ENCODE measurements at places on chromosomes 5 and 9.
A peak's percentile ranks its signal among the peaks of the same experiment; 100 is the strongest.

DNA sequence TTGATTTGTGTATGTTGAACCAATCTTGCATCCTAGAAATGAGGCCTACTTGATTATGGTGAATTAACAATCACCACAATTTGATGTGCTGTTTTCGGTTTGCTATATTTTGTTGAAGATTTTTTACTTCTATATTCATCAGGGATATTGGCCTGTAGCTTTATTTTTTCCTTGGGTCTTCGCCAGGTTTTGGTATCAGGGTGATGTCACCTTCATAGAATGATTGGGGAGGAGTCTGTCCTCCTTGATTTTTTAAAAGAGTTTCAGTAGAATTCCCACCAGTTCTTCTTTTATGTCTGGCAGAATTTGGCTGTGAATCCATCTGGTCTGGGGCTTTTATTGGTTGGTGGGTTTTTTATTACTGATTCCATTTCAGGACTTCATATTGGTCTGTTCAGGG is 115.2 kb downstream of the CPLANE1 start:
- no peak for DNase-seq

DNA sequence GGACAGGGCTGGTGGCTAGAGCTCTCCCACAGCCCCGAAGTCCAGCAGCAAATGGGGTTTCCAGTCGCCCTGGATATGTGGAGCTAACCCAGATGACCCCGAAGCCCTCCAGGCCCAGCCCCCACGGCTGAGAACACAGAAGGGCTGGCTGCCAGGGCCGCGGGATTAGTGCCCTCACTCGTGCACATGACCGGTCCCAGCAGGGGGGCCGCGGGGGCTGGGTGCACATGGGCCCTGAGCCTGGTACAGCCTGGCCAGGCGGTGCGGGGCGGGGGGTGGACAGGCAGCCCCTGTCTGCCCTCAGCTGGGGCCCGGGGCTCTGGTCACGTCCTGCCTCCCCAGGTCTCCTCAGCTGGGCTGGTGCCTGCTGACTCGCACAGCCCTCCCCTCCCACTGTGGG is 5.9 kb downstream of the SSNA1 start:
- no peak for DNase-seq

- DNase-seq, result no peak
Measured at GRCh38 chr5:125798307-125798706, 624.9 kb upstream of the GRAMD2B start.

- no peak for DNase-seq
Measured at GRCh38 chr5:131854134-131854533, 57.3 kb upstream of the FNIP1 start.

DNA sequence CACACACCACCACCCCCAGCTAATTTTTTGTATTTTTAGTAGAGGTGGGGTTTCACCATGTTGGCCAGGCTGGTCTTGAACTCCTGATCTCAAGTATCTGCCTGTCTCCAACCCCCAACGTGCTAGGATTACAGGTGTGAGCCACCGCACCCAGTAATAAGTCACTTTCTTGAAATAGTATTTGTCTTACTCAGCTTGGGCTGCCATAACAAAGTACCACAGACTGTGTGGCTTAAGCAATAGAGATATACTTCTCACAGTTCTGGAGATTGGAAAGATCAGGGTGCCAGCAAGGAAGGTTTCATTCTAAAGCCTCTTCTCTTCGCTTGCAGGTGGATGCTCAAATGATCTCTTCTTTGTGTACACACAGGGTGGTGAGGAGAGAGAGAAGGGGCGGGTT is 99.8 kb downstream of the ARRDC3 start:
- DNase-seq, result peak; percentile 20

- no peak for DNase-seq
Measured at GRCh38 chr5:1272201-1272600, 22.7 kb downstream of the TERT start.

- DNase-seq, result peak; percentile 35
Measured at GRCh38 chr9:128072144-128073021, 4.4 kb downstream of the SLC25A25 start.

GRCh38 chr9:95611354-95611753 is 94.6 kb upstream of the PTCH1 start:
- DNase-seq, result no peak

DNA sequence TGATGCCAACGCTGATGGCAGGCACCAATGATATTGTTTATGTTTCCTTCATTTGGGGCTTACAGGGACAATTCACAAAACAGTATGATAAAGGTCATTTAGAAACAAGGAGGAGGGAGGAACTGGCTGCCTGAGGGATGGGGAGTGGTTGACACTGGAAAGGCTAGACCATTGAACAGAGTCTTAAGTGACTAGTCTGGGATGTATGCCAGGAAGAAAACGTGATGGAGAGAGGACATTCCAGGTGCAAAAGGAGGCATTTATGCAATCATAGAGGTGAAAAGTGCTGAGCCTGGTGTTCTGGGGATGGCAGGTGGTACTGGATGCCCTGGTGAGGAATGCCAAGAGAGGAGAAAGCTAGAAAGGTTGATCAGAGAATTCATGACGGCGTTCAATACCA is 153.4 kb downstream of the ZNF462 start:
- DNase-seq, result no peak

GRCh38 chr5:56161927-56162326 is 71.2 kb downstream of the ANKRD55 start:
- no peak for DNase-seq

DNA sequence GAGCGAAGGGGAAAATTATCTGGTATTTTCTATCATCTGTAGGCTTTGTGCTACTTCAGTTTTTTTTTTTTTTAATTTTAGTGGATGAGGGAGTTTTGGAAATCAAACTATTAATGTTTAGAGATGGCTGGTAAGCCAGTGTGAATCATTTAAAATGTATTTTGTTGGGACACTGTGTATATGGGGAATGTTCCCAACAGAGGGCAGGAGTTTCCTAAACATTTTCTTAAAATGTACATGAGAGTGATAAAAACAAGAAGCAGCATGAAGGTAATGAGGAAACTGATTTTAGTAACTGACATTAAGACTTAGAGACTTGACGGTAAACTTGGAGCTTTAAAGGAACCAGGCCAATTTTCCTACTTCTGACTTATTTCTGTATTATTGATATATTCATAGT is 68.2 kb upstream of the ITGA2 start:
- DNase-seq, result no peak

All from stimulated activated CD4-positive, alpha-beta T cell treated with anti-CD3 and anti-CD28 coated beads, Interleukin-1b, Interleukin-23, amount 100 ng/mL, for 48 hours (primary cell).